ENCODE measurements at places on chromosomes 12 and 14.
A peak's percentile ranks its signal among the peaks of the same experiment; 100 is the strongest.

DNA sequence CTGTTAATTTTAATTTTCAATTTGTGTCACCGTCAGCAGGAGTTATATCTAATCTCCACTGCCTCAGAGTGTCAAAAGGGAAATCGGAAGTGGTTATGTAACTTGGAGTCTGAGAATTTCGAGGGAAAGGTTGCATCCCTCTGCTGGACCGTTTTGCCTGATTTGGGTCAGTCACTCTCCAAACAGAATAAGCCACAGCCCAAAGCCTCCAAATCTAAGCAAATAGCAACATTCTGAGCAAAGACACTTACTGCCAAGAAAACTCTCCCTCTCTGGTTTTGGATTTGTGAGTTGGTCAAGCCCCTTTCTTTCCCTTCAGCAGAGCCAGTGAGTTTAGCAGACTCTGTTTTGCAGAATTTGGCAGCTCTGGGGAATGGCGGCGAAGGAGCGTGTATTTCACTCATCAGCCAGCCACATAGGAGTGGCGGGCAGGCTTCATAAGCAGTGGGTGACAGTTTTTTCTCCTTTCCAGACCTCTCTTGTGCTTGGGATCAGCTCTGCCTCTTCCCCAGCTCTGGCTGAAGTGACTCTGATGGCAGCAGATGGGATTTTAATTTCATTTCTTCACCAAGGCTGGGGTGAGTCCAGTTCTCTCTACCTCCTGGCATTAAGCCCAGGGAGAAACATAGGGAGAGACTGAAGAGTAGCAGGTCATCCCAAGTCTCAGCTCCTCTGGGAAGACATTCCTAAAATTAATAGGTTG lies 218.7 kb upstream of the NOS1 start:
- no peak for DNase-seq

DNA sequence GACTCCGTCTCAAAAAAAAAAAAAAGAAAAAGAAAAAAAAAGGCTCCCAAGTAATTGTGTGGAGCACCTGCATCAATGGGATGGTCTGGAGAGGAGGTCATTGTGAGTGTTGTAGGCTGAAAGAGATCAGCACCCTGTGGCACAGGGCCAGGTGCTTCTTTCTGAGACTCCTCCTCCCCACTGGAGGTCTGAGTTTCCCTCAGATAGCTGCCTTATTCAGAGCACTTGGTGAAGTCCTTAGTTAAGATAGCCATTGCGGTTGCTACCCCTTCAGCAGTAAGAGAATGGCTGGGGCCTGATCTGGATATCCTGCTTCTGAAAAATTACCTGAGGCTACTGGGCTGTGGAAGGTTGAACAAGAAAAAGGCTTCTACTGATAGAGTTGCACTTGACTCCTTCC lies 69.8 kb downstream of the ANO6 start:
- no peak for DNase-seq

DNA sequence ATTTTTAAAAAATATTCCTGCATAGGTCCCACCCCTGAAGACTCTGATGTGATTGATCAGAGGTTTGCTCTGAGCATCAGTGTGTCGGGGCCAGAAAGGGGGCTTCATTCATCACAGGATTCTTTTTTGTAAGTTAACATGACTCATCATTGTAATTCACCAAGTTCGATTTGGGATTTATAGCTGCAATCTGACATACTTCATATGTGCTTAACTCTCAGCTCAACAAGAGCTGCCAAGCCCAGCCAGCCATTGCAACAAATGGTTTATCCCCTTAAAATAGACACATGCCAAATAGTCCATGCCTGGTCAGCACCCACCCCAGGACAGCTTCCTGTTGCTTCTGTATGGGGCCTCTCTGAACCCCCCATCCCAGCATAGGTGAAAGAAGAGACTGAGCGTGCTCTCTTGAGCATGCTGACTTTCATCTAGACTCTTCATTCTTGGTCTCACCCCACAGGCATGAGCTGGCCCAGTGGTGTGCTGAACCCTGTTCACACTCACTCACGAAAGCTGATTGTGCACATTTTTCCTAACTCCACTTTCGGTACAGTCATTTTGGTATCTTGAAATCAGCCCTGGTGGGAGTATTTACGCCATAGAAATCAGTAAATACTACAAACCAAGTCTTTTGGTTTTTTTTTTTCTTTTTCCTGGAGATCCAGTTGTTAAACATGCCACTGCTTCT lies 101.4 kb downstream of the STAB2 start:
- DNase-seq: no peak

- no peak for DNase-seq
Observed at GRCh38 chr14:76770521-76771436, 9.5 kb downstream of the VASH1 start.

- DNase-seq: no peak
Observed at GRCh38 chr14:23613242-23614070, 22.7 kb upstream of the DHRS2 start.

DNA sequence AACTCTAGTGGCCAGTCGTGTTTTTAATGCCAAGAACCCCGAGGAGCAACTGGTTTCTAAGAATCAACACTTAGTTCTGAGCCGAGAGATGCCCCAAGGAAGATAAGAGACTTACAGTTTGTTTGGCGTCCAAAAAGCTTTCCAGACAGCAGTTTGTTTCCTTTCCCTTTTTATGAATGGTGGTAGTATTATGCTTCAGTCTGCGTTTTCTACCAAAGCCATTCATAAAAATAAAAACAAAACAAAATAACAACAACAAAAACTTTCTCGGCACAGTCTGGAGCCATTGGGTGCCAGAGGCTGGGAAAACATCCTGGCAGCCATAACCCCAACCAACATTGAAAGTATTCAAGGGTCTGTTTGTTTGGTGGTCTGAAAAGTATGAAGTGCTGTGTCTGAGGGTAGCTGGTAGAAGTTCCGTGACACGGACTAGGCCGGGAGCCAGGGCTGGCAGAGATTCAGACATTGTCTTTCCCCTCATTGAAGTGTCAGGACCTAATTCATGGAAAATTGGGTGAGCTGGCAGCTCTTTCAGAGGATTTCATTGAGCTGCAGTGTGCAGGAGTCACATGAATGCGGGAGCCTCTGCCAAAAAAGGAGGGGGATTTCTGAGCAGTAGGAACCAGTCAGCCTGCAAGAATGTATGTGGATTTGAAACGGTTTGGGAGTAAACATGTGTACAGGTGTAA lies 124.2 kb downstream of the HMGA2 start:
- DNase-seq: no peak

DNA sequence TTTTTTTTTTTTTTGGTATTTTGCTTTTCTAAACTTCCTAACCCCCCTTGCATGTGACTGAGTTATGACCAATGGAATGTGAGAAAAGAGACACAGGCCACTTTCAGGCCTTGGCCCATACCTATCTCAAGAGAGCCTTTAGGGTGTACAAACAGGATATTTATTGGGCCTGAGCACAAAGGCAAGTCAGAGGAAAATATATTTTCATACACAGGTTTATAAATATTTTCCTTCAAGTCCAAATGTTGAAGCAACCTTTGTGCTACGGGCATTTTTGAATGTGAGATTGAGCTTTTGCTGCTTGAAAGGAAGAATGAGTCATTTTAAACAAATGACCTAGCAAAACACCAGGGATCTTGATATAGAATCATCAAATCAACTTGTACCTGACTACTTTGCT lies 228.6 kb upstream of the E2F7 start:
- DNase-seq: no peak

DNA sequence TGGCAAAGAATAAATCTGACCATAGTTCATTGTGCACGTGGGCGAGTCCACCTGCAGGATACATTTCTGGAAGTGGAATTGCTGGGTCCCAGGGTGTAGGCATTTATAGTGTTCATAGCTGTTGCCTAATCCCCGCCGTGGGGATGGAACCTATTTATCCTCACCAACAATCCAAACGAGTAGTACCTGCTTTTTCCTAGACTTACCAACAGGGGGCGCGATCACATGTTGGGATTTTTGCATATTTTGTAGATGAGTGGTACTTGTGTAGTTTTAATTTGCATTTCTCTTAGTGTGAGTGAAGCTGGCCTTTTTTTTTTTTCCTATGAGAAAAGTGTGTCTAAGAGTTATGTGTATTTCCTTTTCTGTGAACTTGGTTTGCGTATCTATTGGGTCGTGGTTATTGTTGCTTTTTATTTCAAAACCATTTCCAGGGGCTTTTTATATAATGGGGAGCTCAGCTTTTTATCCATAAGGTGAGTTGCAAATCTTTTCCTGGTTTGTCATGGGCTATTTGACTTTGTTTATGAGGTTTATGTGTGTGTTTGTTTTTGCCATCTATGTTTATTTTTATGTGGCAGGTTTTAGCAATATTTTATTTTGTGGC lies 67.2 kb downstream of the CCDC92 start:
- DNase-seq: peak; percentile 46

DNA sequence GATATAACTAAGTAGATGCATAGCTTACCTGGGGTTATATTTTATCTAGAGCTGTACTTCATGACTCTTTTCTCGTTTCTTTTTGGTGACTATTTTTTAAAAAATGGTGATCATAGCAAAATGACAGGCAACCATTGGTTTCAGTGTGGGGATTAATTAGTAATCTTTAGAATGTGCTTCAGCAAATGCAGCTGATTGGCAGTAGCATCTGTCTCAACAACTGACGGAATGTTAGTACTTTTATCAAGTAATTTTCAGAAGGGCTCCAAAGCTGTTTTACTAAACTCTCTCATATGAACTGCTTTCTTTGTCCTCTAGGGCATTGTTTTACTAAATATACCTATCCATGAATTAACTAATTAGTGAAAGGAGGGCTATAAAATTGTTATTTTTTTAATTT lies 117.6 kb downstream of the TRMT5 start:
- no peak for DNase-seq

Measured in T-cell (primary cell).